ENCODE measurements at places on chromosomes 12 and 14.
A peak's percentile ranks its signal among the peaks of the same experiment; 100 is the strongest.

GRCh38 chr14:34229140-34229539, 232.9 kb downstream of the SPTSSA start:
- DNase-seq: no peak

GRCh38 chr14:99035268-99035667, 236.7 kb downstream of the BCL11B start:
- DNase-seq: peak; percentile 78

DNA sequence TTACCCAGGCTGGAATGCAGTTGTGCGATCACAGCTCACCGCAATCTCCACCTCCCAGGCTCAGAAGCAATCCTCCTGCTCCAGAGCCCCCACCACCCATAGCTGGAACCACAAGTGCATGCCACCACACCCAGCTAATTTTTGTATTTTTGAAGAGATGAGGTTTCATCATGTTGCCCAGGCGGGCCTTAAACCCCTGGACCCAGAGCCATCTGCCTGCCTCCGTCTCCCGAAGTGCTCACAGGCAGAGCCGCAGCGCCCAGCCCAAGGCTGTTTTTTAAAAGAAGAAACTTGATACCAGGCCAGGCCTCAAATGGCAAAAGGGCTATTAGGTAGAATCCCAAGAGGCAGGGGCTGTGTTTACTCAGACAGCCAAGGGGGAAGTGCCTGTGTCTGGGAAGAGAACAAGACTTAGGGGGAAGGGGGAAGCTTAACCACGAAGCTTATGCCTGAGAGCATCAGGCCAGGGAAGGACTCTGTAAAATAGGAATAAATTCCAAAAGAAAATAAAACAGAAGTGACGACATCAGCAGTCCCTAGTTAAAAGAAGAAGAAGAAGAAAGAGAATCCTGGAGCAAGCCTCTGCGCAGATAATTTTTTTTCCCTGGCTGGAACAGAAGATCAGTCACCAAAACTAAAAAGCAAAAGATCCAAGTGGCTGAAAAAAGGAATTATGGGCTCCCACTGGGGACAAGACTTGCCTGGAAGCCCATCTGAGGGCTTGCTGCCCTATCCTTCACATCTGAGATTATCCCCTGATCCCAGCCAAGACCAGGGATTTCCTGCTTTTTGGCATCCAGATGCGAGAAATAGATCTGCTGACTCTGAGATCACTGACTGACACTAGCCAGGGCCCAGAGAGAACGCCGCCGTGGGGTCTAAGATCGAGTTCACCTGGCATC, 170.5 kb downstream of the NDUFA12 start:
- no peak for DNase-seq

DNA sequence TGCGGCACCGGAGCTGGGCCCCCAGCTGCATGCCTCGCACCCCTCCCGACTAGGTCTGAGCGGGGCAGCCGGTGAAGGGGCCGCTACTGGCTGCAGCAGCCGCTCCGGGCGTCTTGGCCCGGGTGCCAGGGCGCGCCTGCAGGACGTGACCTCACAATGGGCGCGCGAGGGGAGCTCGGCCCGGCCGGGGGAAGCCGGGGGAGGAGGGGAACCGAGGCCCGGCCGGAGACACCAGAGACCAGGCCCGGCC, 353 bp downstream of the BAG5 start:
- peak; percentile 56 for DNase-seq

DNA sequence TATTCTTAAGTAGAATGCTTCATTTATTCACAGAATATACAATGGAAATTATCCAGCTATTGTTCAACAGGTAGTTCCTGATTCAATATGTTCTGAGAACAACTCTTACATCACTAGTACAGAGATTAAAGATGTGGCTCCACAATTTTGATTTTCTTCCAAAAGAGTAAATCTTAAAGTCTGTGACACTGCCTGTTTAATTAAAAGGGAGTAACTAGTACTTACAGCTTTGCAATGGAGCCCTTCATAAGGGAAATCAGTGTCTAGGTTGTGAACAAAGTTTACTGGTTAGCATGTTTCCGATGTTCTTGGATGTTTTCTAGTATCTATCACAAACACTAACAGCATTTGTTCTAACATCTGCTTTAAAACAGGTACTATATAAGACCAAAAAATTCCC, 30.8 kb downstream of the MIA2 start:
- no peak for DNase-seq

GRCh38 chr12:79191391-79191790, 326.8 kb downstream of the SYT1 start:
- no peak for DNase-seq

GRCh38 chr12:132395908-132396305, 66.5 kb upstream of the GALNT9 start:
- no peak for DNase-seq

- no peak for DNase-seq
Measured at GRCh38 chr14:77475432-77476115, 17.7 kb downstream of the AHSA1 start.

DNA sequence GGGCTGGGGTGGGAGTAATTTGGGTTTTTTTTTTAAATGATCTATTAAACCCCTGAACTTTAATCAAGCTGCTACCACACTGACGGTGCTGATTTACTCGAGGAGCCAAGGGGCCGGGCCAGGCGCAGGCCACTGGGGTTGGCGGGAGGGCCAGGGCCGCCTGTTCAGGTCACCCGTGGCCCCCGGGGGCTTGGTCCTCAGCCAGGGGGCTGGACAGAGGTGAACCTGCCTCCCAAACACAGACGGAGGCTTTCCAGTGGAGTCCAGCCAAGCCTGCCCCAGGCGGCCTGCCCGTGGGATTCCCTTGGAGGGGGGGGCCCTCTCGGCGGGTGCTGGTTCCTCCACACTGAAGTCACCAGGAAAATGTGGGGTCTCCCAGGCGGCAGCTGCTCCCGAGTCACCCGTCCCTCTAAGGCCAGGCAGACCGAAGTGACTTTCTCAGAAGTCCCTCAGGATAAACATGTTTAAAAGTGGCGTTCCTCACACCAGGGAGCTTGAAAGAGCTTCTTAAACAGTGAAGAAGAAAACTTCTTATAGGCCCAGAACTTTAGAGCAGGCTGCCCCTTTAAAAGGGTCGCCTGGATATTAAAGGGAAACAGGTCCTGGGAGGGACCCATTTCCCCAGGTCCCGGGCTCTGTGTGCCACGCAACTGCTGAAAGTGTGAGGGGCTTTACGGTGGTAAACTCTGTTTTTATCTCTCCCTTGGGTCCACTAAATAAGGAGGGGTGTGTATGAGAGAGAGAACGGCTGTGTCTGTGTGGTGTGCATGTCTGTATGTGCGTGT, 167.2 kb upstream of the GSC start:
- DNase-seq: no peak

DNA sequence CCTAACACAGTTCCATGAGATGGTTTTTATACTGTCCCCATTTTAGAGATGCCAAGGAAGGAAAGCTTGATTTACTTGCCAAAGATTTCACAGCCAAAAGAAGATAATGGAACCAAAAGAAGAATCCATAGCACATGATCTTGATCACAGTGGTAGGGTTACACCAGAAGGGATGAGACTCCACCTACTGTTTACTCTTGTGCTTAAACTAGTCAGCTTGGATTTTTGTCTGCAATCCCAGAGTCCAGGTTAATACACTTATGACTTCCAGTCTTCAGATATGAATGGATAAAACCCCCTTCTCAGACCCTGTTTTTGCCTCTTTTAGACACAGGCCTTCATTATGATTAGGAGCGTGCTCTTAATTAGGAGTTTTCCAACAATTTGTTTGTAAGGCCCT, 454.2 kb downstream of the AEBP2 start:
- peak; percentile 54 for DNase-seq

DNA sequence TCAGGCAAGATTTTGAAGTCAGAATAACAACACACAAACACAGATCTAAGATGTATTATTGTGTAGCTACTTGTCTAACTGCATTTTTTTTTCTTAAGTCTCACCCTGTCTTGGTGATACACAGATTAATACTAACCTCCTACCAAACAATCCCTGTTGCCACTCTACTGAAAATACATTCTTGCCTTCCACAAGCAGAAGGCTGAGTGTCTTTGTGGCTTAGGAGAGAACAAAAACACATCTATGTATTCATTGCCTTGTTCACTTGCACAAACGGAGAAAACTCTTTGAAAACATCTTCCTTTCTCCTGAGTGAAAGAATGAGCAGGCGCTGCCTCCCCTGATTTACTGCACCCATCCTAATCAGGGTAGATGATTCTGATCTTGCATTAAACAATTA, 642.2 kb downstream of the DIO2 start:
- no peak for DNase-seq

DNA sequence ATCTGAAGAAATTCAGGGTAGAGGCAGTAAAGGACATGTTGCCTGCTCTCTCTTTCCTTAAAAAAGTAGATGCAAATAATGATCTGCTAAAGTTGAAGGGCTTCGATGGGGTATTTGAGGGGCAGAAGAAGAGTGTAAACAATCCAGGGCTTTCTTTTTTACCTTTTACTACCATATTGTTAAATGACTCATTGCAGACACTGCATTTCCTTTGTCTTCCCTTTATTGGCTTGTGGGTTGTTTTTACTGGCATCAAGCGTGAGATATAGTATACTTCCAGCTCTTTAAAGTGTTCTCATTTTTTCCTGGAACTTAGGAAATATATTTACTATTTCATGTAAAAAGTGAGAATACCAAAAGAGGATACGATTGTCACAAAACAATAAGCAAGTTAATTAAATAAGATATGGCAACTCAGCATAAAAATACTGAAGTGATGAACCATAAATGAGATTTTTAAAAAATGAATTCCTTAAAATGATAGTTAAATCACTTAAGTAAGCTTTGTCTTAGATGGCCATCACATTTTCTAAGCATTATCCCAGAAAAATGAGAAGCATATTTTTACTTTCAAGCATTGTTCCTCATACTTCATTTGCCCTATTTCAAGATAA, 72.3 kb upstream of the KRAS start:
- DNase-seq: no peak

GRCh38 chr12:4422985-4423384, 22.6 kb downstream of the FGF6 start:
- no peak for DNase-seq

DNA sequence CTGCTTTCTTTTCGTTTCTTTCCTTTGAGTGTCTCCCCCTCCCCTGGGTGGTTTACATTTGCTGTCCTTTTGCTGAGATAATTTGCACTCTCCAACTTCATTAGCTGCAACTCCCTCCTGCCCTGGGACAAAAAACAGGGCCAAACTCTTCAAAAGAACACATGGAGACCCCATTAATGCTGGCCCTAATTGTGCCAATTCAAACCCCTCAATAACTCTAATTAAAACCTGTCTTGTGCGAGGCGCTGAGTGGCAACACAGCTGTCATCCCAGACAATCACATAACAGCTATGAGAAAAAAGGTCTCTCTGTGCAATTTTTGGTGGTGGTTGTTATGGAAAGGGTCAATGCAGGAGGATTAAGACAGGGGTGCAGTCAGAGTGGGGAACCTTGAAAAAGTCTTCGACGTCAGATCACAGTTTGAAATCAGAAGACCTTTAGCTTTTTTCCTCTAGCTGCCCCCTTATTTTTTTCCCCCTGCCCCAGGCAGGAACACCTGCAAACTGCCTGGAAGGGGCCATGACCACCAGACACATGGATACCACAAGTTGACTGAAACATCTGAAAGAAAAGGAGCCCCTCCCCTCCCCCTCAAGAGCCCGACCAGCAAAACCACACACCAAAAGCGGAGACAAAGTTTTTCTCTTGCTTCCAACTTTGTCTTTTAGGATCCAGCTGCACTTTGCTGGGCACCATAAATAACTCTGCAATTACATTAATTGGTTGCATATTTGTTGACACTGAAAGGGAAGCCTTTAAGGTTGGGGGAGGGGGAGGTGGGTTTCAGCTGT, 26.5 kb upstream of the SMOC1 start:
- DNase-seq: no peak

GRCh38 chr12:23340351-23340750, 609.1 kb downstream of the SOX5 start:
- DNase-seq: no peak

- no peak for DNase-seq
Measured at GRCh38 chr14:61247935-61248334, 33.2 kb downstream of the TMEM30B start.

- no peak for DNase-seq
Measured at GRCh38 chr12:57272337-57273151, 21.6 kb upstream of the STAC3 start.

DNA sequence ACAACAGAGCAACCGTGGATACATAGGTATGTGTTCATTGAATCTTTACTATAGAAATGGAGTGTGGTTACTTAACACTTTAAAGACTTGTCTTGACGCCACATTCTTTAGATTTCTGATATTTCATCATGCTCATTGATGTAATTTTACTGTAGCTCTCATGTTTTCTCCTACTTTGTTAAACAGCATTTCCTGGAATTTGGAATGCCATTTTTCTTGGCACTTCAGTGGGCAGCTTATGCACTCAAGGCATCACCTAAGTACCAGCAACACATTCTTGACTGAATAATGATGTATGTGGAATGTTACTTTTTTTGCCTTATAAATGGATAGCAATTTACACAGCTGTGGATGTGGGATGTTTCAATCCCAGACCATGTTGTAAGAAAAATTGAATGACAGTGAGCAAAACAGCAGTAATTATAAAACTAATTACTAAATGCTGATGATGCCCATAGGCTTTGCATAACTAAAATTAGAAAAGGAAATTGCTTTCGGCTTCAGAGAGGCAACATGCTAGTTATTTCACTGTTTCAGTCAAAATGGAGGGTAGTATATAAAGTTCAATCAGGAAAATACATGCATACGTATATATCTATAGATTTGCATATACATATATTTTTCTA, 298.5 kb downstream of the NPAS3 start:
- no peak for DNase-seq

DNA sequence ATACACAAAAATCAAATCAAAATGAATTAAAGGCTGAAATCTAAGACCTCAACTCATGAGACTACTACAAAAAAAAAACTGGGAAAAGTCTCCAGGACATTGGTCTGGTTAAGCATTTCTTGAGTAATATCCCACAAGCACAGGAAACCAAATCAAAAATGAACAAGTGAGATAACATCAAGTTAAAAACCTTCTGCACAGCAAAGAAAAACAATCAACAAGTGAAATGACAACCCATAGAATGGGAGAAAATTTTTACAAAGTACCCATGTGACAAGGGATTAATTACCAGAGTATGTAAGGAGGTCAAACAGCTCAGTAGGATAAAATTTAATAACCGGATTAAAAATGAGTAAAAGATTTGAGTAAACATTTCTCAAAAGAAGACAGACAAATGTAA, 338.7 kb downstream of the SLC16A7 start:
- no peak for DNase-seq

GRCh38 chr12:118274066-118274465, 98.6 kb downstream of the TAOK3 start:
- DNase-seq: no peak

DNA sequence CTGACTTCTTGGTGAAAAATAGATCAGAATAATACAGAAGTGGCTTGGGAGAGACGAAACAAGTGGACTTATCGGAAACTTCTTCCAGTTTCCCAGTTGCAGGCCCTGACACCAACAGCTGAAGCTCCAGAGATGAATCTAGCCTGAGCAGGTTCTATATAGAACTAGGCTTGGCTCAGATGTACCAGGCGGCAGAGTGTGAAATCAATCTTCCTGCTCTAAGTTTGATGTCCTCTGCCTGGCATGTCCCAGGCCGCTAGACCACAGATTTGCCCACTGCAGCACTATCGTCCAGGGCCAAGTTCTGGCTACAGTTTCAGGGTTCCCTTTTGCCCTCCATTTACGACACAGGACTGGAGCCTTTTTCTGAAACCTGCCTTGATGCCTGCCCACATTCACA, 91.3 kb upstream of the PLEKHA5 start:
- DNase-seq: no peak

GRCh38 chr12:82818271-82819035, 131.7 kb downstream of the TMTC2 start:
- DNase-seq: no peak

- DNase-seq: no peak
Measured at GRCh38 chr12:33653362-33653761, 213.7 kb upstream of the SYT10 start.

- DNase-seq: no peak
Measured at GRCh38 chr14:83172363-83172762, 1638.7 kb upstream of the SEL1L start.
